Left lung (tissue), 14 donors: ENCODE measurements at places on chromosomes 7 and 10. TPM values are rescaled to one million over a fixed set of nuclear protein-coding genes. Genes with fewer than 3 reads are reported as not detected.

GRCh38 chr10:68333058-68333395 is 299 bp upstream of the PBLD start:
- H3K4me3 ChIP-seq, result peak overlapping the region; percentile 82
- no peaks in the 10 kb centered on the region for H3K27me3 ChIP-seq
- H3K4me1 ChIP-seq, result peaks cover 30% of the 10 kb centered on the region

- no peaks in the 10 kb centered on the region for H3K4me1 ChIP-seq
- H3K27ac ChIP-seq, result no peak overlapping the region
- H3K4me3 ChIP-seq, result no peak overlapping the region
- no peak for DNase-seq
- no peaks in the 10 kb centered on the region for H3K27me3 ChIP-seq
- no peaks in the 10 kb centered on the region for H3K36me3 ChIP-seq
Measured at GRCh38 chr7:22896917-22897316, 74.3 kb upstream of the TOMM7 start.

The CLRN3 gene
- total RNA-seq, result not detected

The ITIH2 gene
- 0.55 TPM for total RNA-seq

- DNase-seq, result no peak
- H3K4me3 ChIP-seq, result no peak overlapping the region
- no peak overlapping the region for H3K27ac ChIP-seq
- H3K27me3 ChIP-seq, result no peaks in the 10 kb centered on the region
- no peaks in the 10 kb centered on the region for H3K36me3 ChIP-seq
Measured at GRCh38 chr7:121202834-121203233, 126.0 kb upstream of the WNT16 start.

DNA sequence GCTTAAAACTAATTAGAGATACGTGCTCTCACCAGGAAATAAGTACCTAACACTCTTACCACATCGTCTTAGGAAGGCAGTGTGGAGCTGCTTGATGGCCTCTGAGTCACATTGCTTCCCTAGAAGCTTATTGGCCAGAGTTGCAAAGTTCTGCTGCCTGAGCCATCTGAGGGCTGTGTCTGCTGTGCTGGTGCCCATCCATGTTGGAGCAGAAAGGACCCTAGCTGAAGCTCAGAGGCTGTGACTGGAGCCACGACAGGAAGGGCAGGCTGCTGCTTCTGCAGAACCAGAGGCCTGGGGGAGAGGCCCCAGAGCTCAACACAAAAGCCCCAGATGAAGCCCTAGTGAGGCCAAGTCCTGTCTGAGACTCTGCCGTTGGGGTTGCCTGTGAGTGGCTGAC is 64.8 kb upstream of the IGFBP3 start:
- H3K4me1 ChIP-seq, result no peaks in the 10 kb centered on the region
- no peaks in the 10 kb centered on the region for H3K27me3 ChIP-seq
- no peak overlapping the region for H3K4me3 ChIP-seq
- H3K27ac ChIP-seq, result no peak overlapping the region
- DNase-seq, result no peak

DNA sequence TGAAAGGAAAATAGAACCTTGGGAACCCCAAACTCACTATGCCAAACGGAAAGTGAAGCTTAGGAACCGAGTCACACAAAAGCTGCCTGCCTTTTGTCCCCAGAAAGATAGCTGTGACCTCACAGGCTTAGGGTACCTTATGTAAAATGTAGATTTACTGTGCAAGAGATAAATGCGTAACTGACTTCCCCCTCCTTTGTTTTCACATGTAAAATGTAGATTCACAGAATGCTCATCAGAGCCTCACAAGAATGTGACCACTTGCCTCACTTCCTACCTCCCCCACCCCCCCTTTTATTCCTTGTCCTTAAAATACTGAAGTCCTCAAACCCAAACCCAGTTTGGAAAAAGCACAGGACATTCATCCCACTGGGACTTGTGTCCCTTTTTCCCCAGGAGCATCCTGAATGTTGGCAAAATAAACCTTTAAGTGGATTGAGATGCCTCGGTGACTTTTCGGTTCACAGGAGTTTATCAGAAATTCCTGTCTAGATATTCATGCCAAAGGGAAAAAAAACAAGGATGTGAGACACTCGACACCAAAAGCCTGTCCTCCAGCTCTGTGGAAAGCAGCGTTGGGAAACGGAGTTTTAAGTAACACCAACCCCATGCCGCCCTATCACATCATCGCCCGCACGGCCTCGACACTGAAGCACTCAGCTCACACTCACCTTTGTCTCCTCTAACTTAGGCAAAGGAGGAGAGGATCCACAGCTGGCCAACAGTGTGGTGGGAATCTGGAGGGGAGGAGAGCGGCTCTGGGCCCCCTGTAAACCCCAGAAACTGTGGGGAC is 45.9 kb downstream of the SVIL start:
- DNase-seq, result no peak
- peaks cover 37% of the 10 kb centered on the region for H3K4me1 ChIP-seq
- no peak overlapping the region for H3K4me3 ChIP-seq
- no peaks in the 10 kb centered on the region for H3K36me3 ChIP-seq

The UCMA gene
- total RNA-seq, result not detected

The WEE2 gene
- total RNA-seq, result not detected

DNA sequence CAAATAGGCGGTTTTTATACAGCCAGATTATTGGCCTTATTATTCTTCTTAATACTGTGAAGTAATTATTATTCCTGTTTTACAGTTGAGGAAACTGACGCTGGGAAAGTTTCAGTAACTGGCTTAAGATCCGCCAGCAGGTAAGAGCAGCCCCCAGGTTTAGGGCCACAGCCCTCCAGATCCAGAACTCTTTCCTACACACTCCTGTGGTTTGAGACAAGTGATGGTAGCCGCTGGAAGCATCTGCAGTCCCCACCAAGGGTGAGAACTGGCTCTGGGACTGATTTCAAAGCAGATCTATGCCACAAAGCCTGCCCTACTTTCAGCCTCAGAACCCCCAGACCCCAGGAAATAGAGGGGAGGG is 3.0 kb upstream of the UNC5B start:
- no peak for DNase-seq
- no peak overlapping the region for H3K4me3 ChIP-seq
- H3K27me3 ChIP-seq, result peaks cover 58% of the 10 kb centered on the region
- no peak overlapping the region for H3K27ac ChIP-seq
